ENCODE measurements at places on chromosomes 5 and 9. TPM values are rescaled to one million over a fixed set of nuclear protein-coding genes. Genes with fewer than 3 reads are reported as not detected.

Gene EXOSC2
- total RNA-seq: 10.6 TPM

- H3K36me3 ChIP-seq: no peaks in the 10 kb centered on the region
- H3K27me3 ChIP-seq: peaks cover 3% of the 10 kb centered on the region
- H3K4me3 ChIP-seq: no peak overlapping the region
- DNase-seq: peak; percentile 6
- no peak overlapping the region for H3K27ac ChIP-seq
Observed at GRCh38 chr9:135139366-135139959, 52.0 kb downstream of the OLFM1 start.

Gene MRPS27
- 94.1 TPM for total RNA-seq

- no peaks in the 10 kb centered on the region for H3K36me3 ChIP-seq
- no peak overlapping the region for H3K27ac ChIP-seq
- no peak for DNase-seq
- H3K4me1 ChIP-seq: peaks cover 12% of the 10 kb centered on the region
- H3K4me3 ChIP-seq: no peak overlapping the region
Observed at GRCh38 chr9:133455936-133456335, 3.8 kb upstream of the CACFD1 start.

DNA sequence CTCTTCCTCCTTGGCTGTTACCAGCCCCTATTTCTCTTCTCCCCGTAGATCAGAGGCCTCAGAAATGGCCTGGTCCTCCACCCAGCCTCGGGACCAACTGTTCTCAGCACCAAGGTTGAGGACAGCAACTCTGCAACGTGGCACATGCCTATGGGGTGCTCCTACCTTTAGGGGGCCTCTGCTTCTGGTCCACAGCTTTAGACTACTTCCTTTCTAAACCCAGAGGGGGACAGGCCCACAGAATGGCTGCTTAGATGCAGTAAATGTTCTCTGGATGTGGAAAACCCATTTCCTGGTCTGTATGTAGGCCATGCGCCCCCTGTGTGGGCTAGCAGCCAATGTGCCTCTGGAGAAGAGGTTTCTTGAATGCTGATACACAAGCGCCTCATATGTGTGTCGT, 68.4 kb downstream of the NRG2 start:
- no peak for DNase-seq
- H3K27ac ChIP-seq: no peak overlapping the region
- peaks cover 13% of the 10 kb centered on the region for H3K4me1 ChIP-seq
- H3K27me3 ChIP-seq: no peaks in the 10 kb centered on the region
- no peak overlapping the region for H3K4me3 ChIP-seq
- no peaks in the 10 kb centered on the region for H3K36me3 ChIP-seq

- no peaks in the 10 kb centered on the region for H3K27me3 ChIP-seq
- peaks cover 4% of the 10 kb centered on the region for H3K4me1 ChIP-seq
- H3K36me3 ChIP-seq: no peaks in the 10 kb centered on the region
- DNase-seq: no peak
- H3K27ac ChIP-seq: no peak overlapping the region
Observed at GRCh38 chr5:87282269-87282668, 14.6 kb downstream of the RASA1 start.

GRCh38 chr5:138824516-138824915, 50.6 kb downstream of the LRRTM2 start:
- peak overlapping the region; percentile 45 for H3K27ac ChIP-seq
- H3K4me3 ChIP-seq: no peak overlapping the region
- no peaks in the 10 kb centered on the region for H3K27me3 ChIP-seq
- peaks cover 15% of the 10 kb centered on the region for H3K36me3 ChIP-seq
- H3K4me1 ChIP-seq: peaks cover 33% of the 10 kb centered on the region

- no peaks in the 10 kb centered on the region for H3K4me1 ChIP-seq
- no peak overlapping the region for H3K27ac ChIP-seq
- H3K36me3 ChIP-seq: no peaks in the 10 kb centered on the region
- H3K4me3 ChIP-seq: no peak overlapping the region
- no peaks in the 10 kb centered on the region for H3K27me3 ChIP-seq
Observed at GRCh38 chr5:31815376-31815775, 176.4 kb downstream of the PDZD2 start.

Gene FABP6
- total RNA-seq: 0.83 TPM
